ENCODE measurements at places on chromosomes 4 and X.

- no peak for DNase-seq
These were observed 74.8 kb upstream of the MXD4 start for GRCh38 chr4:2336659-2337058.

- DNase-seq = no peak
These were observed 36.9 kb downstream of the INTS6L start for GRCh38 chrX:135557344-135557743.

DNA sequence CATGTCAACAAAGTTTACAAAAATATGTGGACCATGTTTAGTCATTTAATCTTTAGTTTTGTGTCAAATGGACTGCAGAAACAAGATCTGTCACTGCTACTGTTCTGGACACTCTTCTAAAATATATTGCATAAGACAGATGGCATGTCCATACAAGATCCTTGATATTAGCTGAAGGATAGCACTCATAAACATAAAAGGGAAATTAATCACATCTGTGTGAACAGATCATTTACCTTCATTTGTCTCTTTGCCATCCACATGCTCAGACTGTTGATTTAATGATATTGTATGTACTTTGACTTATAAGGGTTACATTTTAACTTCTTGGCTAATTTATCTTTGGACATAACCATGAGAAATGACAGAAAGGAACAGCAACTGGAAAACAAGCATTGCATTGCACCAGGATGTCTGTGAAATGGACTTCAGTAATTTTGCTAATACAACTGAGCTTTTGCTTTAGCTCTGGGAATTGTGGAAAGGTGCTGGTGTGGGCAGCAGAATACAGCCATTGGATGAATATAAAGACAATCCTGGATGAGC is at the start of gene UGT2B7:
Gene UGT2B7, plus strand, starts transcription at position 364 of the 546 bp plus-strand sequence. Its CDS starts 47 bp downstream, at position 411.
- no peak for DNase-seq

DNA sequence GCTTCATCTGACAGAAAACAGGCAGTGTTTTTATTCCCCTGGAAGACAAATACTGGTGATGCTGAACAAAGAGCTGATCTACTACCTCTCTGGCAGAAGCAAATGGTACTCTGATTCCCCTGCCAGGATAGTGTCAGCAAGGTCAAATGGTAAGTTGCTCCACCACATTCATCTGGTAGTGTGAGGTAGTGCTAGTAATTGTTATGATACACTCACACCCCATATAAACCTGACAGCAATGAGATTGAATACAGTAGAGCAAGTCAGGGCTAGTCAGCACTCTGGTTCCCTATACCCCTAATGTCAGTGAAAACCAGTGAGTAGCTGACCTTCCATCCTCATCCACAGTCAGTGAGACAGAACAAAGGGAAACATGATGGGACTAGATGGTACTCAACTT is 3.4 kb upstream of the SPIN4 start:
- no peak for DNase-seq

- no peak for DNase-seq
These were observed 45.3 kb upstream of the KCTD8 start for GRCh38 chr4:44493924-44494323.

- no peak for DNase-seq
These were observed 424.5 kb upstream of the CTSO start for GRCh38 chr4:156378033-156378665.

DNA sequence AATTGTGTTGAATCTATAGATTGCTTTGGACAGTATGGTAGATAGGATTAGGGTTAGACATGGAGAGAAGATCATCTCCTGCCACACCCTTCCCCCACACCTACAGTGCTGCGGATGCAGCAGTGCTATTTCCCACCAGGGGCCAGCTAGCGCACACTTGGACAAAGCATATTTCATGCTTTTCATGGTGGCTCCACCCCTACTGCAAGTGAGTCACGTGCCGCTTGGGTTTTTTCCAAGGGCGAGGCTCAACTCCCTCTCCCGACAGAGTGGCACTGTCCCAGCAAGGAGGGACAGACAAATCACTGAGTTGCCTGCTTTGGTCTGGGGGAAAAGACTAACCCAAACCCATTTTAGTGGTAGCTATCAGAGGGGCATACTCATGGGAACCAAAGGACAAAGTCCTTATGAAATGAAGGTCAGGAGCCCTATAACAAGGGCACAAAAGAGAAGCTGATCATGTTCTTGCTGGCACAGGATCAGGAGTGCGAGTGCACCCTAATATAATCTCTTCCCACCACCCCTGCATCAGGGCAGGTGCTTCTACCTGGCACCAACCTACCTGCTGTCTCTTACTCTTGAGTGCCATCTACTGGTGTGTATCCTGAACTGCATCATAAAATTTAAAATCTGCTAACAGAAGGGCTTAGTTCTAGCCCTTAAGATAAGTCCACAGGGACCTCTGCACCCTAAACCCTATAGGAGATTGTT is 55.1 kb upstream of the PGAM4 start:
- DNase-seq = no peak

GRCh38 chrX:44245733-44246132 is 97.7 kb downstream of the EFHC2 start:
- no peak for DNase-seq

GRCh38 chr4:81424816-81425755 is 46.6 kb downstream of the RASGEF1B start:
- DNase-seq = no peak

DNA sequence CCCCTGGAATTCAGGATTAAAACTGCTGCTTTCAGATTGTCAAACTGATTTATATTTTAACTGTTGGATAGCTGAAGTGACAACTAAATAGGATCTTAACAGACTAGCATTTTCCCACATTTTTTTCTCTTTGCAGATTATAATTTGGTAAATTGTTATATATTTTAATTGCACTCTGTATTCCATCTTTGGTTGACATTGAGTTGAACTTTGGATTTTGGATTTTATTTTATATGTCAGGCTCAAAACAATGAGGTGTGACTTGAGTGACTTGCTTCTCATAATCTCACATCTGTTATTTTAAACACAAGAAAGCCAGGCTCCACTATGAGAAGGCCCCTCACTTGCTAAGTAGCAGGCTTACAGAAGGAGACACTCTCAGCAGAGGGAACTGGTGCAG is 38.1 kb downstream of the NAA11 start:
- DNase-seq = no peak

DNA sequence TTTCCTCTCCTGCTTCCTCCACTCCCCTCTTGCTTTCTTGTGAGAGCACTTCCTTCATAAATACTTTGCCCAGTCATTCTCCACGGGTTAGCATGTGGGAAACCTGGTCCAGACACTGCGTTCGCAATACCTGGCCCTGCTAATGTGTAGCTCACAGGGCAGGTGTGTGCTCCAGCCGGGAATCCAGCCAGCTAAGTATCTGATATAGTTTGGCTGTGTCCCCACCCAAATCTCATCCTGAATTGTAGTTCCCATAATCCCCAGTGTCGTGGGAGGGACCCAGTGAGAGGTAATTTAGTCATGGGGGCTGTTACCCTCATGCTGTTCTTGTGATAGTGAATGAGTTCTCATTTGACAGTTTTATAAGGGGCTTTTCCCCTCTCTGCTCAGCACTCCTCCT is 32.2 kb upstream of the STX18 start:
- DNase-seq = no peak

GRCh38 chr4:78247536-78248285 is 190.6 kb downstream of the FRAS1 start:
- DNase-seq = no peak

DNA sequence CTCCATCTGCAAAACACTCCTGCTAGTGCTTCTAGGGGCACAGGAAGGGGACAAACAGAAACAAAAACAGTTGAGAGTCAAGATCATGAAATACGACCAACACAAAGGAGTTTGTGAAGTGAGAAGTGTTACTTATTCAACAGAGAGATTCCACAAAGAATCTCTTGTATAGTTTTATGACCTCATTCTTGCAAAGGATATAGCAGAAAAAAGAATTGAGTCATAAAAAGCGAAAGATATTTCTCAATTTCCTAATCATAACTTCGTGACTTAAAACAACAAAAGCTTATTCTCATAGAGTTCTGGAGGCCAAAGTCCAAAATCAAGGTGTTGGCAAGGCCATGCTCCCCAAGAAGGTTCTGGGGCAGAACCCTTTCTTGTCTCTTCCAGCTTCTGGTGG is 40.7 kb downstream of the TIGD4 start:
- DNase-seq = no peak

- no peak for DNase-seq
These were observed 54.3 kb upstream of the MAGEB2 start for GRCh38 chrX:30161043-30161442.

GRCh38 chr4:87235020-87235671 is 14.7 kb upstream of the KLHL8 start:
- DNase-seq = no peak

DNA sequence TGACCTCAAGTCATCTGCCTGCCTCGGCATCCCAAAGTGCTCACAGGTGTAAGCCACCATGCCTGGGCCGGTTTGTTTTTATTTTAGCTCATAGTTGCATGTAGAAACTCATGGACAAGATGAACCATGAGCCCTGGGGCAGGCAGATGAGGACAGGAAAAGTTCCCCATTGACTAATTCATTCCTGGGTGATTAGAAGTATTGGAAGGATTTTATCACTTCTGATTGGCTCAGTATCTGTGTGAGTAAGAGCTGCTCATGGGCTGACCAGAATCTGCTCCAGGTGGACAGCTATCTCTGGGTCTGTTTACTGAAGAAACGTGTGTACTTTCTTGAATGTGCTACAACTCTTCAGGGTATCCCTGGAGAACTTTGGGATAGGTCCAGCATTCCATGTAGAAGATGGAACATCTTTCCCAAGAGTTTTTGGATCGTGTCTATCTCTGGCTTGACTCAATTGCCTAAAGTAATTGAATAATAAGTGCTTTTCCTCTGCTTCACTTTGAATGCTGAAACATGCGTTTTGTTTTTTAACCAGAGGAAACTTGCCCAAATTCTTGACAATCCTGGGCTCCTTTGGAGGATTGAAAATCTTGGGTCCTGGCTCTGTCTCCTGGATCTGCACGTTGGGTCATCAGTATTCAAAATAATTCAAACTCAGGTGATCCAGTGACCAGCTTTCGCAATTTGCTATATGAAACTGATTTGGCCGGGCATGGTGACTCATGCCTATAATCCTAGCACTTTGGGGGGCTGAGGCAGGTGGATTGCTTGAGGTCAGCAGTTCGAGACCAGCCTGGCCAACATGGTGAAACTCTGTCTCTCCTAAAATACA is 88.6 kb upstream of the DHRSX start:
- DNase-seq = no peak

DNA sequence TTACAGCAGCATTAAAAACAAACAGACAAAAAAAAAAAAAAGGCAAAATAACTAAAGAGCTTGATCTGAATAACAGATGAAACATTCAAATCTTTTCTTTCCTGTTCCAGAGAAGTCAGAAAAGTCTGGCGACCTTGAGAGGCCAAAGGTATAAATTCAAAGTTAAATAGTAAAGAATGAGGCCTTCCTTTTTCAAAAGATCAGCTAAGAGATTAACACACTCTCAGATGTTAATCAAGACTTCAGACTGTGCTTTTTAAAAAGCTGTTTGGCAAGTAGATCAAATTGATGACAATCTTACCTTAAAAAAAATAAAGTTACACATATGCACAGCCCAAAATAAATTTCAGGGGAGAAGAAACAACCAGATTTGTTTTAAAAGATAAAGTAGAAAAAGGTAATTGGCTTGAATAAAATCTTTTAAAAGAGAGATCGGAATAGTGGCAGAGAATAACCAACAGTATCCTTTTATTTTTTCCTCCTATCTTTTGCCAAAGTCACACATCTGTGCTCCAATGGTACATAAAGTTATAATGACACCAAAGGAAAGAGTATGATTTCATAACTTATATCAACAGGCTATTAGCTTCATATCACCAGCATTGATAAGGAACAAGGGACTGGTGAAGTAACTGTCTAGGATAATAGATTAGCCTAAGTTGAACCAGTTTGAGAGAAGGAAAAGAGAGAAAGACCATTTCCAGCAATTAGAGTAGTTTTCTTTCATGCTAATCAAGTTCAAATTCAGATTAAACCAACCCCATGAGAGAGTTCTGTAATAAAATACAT is 70.4 kb downstream of the METTL14 start:
- no peak for DNase-seq

- no peak for DNase-seq
These were observed 434.3 kb upstream of the RASGEF1B start for GRCh38 chr4:81905971-81906370.

DNA sequence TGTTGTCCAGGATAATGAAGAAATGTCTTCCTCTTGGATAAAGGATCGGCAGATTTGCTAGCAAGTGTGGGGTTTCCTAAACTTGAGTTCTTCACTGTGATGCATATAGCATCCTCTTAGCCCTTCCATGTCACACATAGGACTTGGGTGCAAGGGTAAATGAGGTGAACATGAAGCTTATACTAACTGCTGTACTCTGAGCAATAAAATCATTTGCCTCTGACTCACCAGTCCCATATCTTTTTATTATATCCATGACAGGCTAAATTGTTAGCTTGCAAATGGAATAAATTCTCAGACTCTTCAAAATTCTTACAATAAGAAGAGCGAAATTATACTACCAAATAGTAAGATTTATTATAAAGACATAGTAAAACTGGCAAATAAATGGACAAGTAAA is 14.7 kb upstream of the TBC1D1 start:
- DNase-seq = no peak

DNA sequence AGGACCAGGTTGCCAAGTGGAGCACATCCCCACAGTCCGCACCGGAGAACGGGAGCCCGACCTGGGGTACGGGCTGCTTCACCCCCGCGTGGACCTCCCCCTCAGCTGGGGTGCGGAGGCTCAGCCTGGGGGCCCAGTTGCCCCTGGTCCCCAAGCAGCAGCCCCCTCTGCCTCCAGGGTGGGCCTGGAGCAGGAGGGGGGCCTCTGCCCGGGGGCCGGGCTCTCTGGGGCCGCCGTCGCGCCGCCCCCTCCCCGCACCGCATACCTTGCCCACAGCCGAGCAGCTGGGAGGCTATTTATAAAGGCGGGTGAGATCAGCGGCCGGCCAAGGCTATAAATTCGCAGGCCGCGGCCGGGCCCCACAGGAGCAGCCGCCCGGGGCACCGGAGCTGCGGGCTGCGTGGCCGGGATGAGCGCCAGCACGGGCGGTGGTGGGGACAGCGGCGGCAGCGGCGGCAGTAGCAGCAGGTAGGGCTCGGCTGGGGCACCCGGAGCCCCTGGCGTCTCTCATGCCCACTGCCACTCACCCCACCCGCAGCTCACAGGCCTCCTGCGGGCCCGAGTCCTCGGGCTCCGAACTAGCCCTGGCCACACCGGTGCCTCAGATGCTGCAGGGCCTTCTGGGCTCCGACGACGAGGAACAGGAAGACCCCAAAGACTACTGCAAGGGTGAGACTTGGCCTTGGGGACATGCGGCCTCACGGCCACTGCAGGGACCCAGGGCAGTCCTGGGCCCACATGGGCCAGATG is at the start of gene SRPK3:
Gene SRPK3, plus strand, starts transcription at position 364 of the 750 bp plus-strand sequence. Its CDS starts 46 bp downstream, at position 410.
- DNase-seq = no peak

DNA sequence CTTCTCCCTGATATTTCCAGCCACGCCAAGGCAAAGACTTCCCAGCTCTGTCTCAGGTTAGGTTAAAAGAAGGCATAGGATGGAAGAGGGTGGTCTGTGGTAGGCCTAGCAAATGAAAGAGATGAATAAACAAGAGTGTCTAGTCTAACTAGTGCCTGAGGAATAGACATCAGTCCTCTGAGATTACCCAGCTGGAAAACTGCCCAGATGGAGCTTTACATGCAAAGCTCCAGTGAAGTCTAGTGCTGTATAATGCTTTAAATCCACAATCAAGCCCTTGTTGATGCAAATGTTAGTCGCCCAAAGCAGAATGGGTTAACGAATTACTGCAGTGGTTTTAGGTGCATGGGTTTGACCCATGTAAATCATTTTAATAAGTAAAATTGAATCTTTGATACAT is 24.8 kb upstream of the GUCY1B1 start:
- no peak for DNase-seq

- no peak for DNase-seq
These were observed 566.4 kb upstream of the DIPK2B start for GRCh38 chrX:45766981-45767501.
